NCI-H526 (cell line): ENCODE measurements at places on chromosomes 5 and 9.
A peak's percentile ranks its signal among the peaks of the same experiment; 100 is the strongest.

GRCh38 chr9:11931751-11932150, 761.4 kb upstream of the TYRP1 start:
- no peak for DNase-seq

DNA sequence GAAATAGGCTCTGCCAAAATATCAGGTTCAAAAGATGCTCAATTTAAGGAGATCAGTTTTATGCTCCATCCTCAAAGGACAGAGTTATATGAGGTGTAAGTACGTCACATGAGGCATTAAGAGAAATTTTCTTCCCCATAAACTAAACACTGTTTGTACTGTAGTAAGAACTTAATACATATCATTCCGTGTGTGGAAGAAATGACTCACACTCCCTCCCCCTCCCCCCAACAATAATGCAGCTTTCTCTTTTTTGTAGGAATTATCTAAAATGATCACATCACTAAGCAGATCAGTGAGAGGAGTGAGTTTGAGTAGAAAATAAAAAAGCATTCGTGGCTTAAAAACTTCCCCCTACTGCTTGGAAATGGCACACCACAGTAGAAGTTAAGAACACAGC, 2.2 kb downstream of the CDH12 start:
- no peak for DNase-seq

GRCh38 chr5:57741336-57741735, 258.7 kb upstream of the ACTBL2 start:
- no peak for DNase-seq

DNA sequence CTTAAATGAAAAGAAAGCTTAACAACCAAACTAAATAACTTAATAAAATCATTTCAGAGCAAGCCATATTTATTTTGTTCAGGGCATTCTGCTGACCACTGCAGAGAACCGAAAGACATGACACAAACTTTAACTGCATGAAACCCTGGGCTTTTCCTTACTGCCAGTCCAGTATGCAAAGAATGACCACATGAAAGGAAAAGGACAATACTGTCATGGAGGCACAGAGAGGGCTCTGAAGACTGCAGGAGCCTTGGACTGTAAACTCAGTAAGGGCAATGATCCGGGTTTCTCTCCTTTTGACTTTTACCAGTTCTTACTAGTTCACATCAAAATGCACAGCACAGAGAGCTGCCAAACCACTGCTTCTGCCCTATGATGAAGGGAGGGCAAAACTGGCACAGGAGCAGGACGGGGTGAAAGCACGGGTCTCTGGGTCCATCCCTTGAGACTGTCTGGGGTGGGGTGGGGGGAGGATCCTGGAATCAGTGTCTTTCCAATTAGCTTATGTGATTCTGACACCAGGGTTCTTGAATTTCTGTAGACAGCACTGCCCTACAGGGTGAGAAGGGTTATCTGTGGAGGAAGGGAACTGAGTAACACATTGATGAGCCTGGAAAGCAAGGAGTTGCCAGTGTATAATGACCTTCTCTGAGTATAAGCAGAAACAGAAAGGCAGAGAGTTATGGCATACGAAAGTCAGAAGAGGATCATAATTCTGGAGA, 44.7 kb downstream of the RNF130 start:
- DNase-seq = no peak

DNA sequence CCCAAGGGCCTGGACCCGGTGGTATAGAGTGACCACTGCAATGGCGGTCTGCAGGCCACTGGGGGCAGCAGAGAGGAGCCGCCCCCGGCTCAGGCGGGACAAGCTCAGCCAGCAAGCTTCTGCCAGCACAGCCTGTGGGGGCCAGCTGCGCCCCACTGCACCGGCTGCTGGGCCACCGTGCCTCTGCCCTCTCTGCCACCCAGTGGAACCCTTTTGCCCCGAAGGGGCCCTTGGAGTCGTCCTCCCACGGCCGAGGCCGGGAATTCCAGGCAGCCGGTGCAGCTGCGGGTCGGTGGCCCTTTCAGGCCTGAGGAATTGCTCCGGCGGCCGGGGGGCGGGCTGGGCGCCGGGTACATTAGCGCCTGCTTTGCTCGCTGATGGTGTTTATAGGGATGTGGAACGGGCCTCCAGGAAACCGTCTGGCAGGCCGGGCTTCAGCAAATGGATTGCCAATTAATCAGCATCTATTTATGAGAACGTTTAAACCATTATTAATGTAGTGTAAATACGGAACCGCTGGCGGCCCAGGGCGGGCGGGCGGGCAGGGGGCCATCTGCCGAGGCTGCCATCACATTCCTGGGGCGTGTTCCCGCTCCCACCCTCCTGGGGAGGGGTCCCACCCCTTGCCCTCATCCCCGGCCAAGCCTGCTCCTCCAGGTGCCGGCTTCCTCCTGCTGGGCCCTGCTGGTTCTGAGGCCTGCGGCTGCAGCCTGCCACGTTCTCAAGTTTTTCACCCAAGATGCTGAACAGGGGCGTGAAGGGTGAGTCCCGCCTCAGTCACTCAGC, 127.4 kb downstream of the BARX1 start:
- DNase-seq = peak; percentile 35
